ENCODE measurements at places on chromosomes 3 and 15.

DNA sequence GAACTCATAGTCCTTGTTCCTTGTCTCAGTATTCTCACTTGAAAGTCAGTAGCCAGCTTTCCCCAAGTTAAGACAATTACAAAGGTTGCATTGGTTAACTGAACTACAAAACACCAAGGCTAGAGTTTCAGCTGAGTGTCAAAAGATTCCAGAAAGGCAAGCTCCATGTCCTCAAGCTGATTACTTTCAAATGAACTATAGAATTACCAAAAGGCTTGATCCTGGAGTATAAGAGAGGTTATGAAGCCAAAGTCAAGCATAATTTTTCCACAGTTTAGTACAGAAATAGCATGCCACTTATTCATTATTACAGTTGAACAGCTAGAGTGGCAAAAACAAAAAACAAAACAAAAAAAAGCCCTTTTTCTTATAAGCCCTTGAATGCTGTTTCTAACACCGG lies 51.9 kb downstream of the ZBTB20 start:
- DNase-seq: no peak

DNA sequence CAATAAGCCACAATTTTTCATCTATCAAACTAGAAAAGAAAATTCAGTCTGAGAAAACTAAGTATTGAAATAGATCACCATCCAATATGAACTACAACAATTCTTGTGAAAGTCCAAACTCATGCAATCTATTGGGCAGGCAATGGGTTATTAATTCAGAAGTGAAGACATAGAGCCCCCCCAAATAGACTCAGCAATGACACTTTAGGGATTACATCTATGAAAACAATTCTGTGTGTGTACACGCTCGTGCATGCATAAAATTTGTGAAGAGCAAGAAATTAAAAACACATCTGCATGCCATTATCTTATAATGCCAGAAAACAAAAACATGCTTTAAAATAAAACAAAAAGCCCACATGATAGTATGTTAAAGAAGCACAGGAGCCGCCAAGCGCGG lies 151.3 kb downstream of the NR1I2 start:
- DNase-seq: no peak

DNA sequence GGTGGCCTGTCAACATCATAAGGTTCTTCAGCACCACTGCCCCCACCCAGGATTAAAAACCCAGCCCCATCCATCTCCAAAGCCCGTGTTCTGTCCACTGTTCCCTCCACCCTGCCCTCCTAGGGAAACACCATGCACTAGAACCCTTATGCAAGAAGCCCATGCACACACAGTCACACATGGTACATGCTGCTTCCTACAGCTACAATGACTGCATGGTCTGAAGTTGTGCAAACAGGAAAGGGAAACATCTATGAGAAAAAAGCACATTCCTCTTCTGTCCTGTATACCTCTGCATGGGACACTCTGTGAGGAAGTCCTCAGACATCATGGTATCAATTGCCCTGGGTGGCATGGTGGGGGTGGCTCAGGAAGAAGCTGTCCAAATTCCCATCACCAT lies 108.6 kb upstream of the MRPS22 start:
- DNase-seq: no peak

DNA sequence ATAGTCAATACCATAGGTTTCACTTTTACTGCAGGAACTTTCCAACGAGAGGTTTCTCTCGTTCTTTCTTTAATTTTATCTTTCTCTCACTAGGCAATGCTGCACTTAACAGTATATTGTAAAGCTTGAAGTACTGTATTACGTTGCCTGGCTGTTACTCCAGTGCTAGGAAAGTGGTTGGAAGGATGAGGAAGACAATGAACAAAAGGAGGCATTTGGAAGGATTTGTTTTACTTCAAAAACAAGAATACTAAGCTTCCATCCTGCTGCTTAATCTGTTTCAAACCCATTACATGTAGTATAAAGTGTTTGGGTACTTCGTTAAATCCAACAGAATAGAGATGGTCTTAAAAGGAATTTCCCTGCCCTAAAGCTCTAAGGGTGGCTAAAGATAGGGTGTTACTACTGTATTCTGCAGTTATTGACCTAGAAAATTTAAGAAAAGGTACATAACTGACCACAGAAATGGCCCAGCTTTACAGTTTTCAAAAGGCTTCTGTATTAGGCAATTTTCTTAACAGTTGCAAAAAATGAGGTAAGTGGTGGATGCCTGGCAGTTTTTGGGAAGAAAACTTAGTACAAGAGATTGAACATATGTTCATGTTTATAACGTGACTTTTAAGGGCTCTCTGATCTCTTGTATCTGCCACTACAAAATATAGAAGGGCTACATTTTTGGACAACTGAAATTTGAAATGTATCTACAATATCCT lies 785 bp upstream of the IFT57 start:
- no peak for DNase-seq

- no peak for DNase-seq
These were observed 484.3 kb downstream of the UNC13C start for GRCh38 chr15:54462511-54462913.

DNA sequence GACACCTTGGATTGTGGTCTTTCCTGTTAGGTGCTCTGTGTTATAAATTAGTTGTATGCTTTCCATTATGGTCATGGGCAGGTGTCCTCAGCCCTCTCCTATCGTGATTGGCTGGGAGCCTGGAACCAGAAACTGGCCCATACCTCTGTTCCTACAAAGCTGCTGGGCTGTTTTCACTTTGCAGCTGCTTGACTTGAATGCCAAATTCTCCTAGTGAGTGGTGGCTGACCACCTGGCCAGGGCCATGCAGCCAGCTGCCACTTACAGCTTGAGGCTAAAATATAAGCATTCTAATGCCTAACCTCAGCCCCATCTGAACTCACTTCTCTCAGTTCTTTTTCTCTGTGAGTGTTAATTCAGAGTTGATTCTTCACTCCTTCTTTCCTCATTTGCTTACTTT lies 239.3 kb upstream of the GBE1 start:
- no peak for DNase-seq

- DNase-seq: no peak
These were observed 236.3 kb downstream of the CNTN4 start for GRCh38 chr3:2334921-2335320.

GRCh38 chr3:58274027-58274614 lies 31.9 kb upstream of the RPP14 start:
- DNase-seq: peak; percentile 59

- no peak for DNase-seq
These were observed 1.8 kb downstream of the ACAP2 start for GRCh38 chr3:195441051-195441450.

DNA sequence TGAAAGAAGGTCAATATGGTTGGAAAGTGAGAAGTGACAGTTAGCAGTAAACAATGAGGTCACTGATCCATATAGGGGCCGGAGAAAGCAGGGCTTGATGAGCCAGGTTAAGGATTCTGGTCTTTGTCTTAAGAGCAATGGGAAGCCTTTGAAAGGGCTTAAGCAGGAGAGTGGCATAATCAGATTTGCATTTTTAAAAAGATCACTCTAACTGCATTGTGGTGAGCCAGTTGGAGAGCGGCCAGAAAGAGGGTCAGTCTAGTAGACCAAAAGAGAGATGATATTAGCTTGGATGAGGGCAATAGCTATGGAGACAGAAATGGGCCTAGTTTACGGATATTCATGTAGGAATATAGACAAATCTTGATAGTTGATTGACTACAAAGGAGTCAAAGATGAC lies 46.6 kb downstream of the CPNE4 start:
- no peak for DNase-seq

GRCh38 chr3:177426106-177426877 lies 229.0 kb upstream of the TBL1XR1 start:
- DNase-seq: peak; percentile 63

GRCh38 chr15:58678683-58679082 lies 70.8 kb downstream of the ADAM10 start:
- no peak for DNase-seq

DNA sequence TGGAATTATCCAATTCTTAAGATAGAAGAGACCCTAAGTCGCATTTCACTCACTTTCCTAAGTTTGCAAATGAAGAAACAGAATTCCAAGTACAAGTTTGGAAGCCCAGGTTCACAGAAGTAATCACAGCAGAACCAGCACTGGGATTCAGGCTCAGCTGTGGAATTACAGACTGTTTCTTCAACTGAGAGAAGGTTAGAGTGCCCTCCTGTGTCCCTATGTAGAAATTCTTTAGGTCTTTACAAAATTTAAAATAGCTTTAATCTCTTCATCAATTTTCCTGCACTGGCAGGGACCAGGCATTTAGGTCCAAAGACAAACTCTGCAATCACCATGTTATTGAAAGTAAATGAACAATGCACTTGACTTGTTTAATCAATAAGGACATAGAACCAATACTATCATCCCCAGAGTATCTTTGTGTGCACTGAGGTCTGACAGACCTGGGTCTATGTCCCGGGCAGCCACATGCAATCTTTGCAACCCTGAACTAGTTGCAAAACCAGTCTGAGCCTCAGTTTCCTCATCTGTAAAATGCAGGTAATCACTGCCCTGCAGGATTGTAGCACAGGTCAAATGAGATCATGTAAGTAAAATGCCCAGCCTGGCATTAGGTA lies 96.3 kb upstream of the ZBED2 start:
- DNase-seq: peak; percentile 58

GRCh38 chr3:156923349-156923748 lies 97.2 kb downstream of the LEKR1 start:
- DNase-seq: no peak

GRCh38 chr3:36891701-36892160 lies 53.1 kb downstream of the TRANK1 start:
- no peak for DNase-seq

GRCh38 chr3:9147215-9147895 lies 102.1 kb downstream of the SRGAP3 start:
- DNase-seq: peak; percentile 20

DNA sequence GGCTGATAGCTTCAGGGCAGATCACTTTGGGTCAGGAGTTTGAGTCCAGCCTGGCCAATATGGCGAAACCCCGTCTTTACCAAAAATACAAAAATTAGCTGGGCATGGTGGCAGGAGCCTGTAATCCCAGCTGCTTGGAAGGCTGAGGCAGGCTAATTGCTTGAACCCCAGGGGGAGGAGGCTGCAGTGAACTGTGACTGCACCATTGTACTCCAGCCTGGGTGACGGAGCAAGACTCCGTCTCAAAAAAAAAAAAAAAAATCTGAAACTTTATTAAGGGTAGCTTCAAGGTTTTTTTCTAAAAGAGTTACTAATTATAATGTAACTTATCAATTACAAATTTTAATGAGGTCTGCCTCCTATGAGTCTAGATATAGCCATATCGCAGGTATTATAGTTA lies 5.1 kb downstream of the NECTIN3 start:
- DNase-seq: no peak

DNA sequence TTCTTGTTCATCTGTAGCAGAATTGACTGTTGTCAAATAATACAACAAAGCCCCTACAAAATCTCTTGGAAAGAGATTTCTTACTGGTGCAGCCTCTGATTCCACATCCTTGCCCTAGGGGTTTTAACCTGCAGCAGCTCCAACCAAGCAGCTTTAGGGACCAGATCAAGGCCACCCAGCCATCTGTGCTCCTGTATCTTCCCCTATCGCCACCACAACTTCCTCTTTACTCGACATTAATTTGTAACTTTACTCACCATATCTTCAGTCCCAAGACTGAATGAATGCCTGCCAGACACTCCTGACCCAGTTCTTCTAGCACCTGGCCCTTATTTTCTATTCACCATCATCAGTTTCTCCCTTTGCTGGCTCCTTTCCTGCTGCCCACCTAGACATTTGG lies 156.6 kb upstream of the IL12A start:
- DNase-seq: no peak

- DNase-seq: no peak
These were observed 62.2 kb downstream of the WDR76 start for GRCh38 chr15:43889042-43889441.

GRCh38 chr3:36906504-36907149 lies 38.2 kb downstream of the TRANK1 start:
- DNase-seq: peak; percentile 38

GRCh38 chr15:73993211-73993994 lies 1.1 kb upstream of the PML start:
- no peak for DNase-seq

DNA sequence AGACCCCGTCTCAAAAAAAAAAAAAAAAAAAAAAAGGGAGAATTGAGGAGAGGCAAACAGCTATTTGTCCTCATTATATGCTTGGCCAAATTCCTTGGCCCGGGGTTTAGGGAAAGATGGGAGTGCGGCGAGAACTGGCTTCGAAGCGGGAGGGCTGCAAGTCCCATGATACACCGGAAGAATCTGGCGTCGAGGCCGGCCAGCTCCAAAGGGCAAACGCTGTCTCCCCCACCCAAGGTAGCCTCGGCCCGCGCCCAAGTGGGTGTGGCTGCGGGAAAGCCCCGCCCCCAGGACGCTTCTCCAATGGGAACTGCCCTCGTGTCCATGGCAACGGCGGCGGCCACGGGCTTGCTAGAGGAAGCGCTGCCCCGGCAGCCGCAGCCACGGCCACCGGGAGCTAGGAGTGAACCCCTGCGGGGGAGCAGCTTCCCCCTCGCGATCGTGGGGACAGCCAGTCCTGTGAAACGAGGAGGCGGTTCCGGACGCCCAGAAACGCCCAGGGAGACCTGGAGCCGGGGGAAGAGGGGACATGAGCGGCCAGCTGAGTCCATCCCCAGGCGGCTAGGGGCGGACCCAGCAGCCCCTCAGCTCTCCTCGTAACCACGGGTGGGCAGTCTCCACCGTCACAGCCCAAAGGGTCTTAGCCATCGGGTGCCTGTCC lies at the start of gene TTLL13:
TTLL13 (plus strand) TSS at position 354 of the 661 bp plus-strand sequence. CDS start 1,075 bp downstream, outside the sequence.
- peak; percentile 87 for DNase-seq

DNA sequence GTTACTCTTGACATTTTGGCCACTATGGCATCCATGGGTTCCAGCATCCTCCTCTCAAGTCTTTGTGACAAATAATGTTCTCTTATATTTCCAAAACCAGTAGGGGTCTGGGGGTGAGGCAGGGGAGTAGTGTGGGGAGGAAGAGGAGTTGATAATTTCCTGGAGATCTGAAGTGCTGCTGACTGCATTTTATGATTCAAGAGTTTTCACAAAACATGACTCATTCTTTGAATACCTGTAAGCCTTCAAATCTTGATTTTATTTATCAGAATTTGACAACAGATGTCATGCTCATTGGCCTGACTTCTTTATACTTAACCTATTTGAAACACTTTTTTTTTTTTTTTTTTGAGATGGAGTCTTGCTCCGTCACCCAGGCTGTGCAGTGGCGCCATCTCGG lies 98.8 kb upstream of the PLXND1 start:
- no peak for DNase-seq

- peak; percentile 75 for DNase-seq
These were observed 110.0 kb upstream of the CDIN1 start for GRCh38 chr15:36469311-36469966.

DNA sequence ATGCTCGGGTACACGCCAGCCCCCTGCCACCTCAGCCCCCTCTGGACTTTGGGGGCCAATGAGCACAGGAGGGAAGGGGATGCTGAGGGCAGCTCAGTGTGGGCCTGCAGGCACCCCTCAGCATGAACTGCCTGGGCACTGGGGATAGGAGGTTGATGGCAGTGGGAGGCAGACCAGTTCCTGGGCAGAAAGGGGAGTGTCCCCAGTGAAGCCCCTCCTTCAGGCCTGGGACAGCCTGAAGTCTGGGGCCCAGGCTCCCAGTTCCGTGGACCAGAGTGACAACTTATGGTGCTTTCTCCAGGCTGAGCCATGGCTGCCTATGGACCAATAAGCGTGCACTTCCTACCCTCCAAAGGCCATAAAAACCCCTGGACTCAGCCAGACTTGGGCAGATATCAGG lies 63.3 kb upstream of the IMPG2 start:
- no peak for DNase-seq

Data from fibroblast of upper back skin (primary cell).